ENCODE measurements at places on chromosomes 2 and 18.

DNA sequence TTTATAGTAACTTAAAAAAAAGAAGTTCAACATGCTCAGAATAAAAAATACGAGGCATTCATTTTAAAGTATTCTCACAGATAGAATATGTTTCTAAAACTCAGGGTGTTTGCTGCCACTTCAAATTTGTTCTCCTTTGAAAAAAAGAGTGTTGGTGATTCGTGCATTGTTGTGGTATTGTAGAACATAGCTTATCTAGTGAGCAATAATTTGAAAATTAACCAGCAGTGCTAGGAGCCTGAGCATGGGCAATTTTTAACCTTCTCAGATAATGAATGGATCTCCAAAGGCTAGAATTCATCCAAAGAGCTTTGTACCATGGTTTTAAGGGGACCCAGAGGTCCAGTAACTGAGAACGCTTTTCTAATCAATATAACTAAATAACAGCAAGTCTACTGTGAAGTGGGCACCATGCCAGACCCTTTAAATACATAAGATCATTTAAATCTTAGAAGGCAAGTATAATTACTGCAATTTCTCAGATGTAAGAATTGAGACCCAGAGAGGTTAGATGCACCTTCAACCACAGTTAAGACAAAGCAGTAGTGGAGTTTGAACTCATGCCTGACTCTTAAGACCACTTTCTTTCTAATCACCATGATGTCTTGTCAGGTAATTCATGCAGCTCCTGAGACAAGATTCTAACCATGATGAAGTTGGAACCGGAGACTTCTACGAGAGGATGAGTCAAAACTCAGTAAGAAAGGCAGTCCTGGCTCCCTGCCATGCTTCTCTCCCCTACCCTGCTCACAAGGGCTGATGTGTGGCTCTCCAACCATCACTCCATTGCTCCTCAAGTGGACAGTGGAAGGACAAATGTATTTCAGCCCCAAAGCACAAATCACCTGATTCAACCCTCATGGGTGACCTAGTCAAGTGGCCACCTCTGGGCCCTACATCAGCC is 3.4 kb downstream of the CYRIA start:
- DNase-seq, result no peak

DNA sequence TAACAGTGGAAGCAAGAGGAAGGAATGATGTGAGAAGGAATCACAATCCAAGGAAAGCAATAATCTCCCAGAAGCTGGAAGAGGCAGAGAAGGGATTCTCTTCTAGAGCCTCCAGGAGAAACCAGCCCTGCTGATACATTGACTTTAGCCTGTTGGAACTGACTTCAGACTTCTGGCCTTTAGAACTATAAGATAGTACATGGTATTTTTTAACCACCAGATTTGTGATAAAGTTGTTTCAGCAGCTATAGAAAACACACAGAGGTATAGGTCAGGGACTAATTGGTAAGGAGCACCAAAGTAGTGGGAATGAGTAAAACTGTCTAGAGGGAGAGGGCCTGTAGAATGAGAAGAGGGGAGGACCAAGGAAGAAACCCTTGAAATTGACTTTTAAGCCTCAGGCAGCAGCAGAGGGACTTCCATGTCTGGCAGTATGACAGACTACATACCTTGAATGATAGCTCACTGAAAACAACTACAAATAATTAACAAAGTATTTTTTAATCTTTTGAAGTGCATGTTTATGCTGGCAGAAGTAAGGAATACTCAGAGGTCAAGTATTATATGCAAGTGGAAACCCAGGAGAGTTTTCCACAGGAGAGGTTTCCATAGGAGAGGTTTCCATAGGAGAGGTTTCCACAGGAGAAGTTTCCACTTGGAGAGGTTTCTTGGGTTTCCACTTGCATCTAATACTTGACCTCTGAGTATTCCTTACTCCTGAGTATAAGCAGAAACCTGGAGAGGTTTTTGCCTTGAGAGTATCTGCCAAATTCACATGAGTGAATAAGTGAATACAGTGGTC is 33.8 kb upstream of the TMEM17 start:
- no peak for DNase-seq

GRCh38 chr18:25360301-25360899 is 8.4 kb upstream of the ZNF521 start:
- DNase-seq, result no peak

GRCh38 chr2:108701806-108702205 is 17.5 kb upstream of the RANBP2 start:
- DNase-seq, result no peak

- no peak for DNase-seq
Measured at GRCh38 chr2:181910028-181910831, 18.7 kb downstream of the ITPRID2 start.

DNA sequence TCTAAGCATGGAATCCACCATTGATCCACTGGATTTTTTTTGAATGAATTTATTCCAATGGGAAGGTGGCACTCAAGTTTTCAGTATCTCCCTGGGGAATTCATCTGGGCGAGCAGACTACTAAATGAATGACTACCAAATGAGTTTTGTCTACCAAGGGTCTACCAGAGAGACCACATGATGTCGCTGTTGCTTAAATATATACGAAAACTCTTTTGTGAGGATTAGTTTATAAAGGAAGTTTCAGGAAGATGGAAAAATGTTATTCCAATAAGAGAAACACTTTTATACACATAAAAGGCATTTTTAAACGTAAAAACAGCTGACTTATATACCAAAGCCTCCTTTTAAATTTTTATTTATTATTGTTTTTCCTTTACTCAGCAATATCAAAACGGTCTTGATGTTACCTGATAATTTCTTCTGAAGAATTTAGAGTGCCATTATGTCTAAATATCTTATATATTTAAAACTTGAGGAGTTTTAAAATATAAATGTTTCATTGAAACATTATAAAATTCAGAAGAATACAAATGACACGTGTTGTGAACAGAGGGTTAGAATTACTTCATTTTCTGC is 139.7 kb downstream of the HRH4 start:
- peak; percentile 57 for DNase-seq

GRCh38 chr2:204749319-204749718 is 204.0 kb downstream of the PARD3B start:
- no peak for DNase-seq

DNA sequence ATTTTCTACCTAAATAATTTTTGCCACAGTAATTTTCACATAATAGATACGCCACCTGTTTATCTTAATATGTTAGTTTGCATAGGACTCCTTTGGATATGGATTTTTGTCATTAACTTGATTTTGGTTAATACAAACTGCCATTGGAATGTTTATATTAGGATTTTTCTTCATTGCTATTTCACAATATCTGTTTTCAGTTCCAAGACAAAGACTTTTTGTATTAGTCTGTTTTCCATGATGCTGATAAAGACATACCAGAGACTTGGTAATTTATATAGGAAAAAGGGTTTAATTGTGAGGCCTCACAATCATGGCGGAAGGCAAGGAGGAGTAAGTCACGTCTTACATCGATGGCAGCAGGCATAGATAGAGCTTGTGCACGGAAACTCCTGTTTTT is 503.1 kb upstream of the TMEFF2 start:
- DNase-seq, result no peak

DNA sequence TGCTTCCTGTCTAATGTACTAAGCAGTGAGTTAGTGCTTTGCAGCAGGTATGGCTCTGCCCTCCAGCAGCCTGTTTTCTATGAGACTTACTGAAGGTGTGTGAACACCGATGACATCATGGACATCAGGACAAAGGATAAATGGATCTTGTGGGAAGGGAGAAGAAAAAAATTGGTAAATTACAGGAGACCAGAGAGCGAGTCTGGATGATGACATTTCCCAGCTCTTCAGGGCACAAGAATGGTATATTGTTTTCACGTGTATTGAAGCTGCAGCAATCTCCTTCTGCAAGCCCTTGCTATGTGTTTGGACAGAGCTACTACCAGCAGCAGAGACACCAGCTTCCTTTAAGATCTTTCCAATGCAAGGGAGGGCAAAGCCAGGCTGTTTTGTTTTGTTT is 47.2 kb downstream of the DCC start:
- DNase-seq, result no peak

DNA sequence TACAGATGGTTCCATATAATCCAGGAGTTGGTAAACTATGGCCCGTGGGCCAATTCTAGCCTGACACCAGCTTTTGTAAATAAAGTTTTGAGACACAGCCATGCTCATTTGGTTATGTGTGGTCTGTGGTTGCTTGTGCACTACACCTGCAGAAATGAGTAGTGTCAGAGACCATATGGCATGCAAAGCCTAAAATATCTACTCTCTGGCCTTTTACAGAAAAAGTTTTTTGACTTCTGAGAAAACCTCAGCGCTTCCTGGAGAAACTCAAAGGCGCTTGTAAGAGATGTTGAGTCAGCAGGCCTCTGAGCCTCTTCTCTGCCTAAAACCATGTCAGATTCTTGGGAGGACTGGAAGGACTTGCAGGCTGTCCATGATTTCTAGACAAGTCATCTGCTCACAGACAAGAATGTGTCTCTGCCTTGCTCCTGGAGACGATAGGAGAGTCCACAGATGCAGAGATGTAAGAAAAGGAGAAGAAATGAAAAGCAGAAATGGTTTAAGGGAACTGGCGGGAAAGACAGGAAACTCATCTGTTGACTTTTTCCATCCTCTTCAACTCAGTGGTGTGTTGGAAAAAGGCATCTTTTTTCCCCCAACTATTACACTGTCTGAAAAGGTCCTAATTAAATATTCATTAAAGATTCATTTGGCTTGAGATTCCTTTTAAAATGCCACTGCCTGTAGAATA is 5.2 kb downstream of the TTC39C start:
- no peak for DNase-seq

- DNase-seq, result no peak
Measured at GRCh38 chr18:6498289-6498856, 83.7 kb upstream of the L3MBTL4 start.

DNA sequence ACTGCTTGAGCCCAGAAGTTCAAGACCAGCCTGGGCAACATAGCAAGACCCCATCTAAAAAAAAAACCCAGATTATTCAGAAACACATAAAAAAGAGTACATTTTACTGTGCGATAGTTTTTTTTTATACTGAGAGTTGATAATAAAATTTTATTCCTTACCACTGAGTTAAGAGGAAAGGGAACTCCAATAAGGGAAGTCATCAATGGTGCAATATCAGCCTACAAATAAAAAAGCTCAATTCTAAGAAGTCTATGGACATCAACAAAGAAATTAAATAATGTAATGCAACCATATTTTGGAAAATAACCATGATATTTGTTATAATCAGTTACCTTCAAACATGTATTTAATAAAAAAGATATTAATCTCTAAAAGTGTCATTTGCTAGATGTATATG is 46.6 kb downstream of the PIGN start:
- no peak for DNase-seq

- DNase-seq, result no peak
Measured at GRCh38 chr2:144032566-144032965, 487.4 kb downstream of the ZEB2 start.

- no peak for DNase-seq
Measured at GRCh38 chr2:171595896-171596295, 73.6 kb downstream of the CYBRD1 start.

- DNase-seq, result peak; percentile 79
Measured at GRCh38 chr2:43217228-43218154, 8.9 kb downstream of the ZFP36L2 start.

DNA sequence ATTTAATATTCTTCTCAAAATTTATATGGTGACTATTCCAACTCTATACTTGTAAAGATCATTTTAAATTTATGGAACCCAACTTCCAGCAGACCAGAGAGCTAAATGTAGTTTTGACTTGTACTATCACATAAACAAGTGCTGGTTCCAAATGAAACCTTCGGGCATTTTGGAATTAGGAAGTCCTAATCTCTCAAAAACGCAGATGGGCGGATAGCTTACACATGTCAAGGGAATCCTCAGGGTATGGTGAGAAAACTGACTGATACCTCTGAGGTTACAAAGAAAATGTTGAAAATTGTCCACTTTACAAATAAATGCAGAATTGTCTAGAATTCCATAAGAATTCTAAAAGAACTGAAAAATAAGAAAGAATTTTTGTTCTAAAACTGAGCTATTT is 224.1 kb downstream of the SS18 start:
- no peak for DNase-seq

GRCh38 chr2:68925295-68925896 is 27.3 kb downstream of the GKN2 start:
- peak; percentile 44 for DNase-seq
